M059J (cell line): ENCODE measurements at places on chromosomes 2 and 18.
A peak's percentile ranks its signal among the peaks of the same experiment; 100 is the strongest.

DNA sequence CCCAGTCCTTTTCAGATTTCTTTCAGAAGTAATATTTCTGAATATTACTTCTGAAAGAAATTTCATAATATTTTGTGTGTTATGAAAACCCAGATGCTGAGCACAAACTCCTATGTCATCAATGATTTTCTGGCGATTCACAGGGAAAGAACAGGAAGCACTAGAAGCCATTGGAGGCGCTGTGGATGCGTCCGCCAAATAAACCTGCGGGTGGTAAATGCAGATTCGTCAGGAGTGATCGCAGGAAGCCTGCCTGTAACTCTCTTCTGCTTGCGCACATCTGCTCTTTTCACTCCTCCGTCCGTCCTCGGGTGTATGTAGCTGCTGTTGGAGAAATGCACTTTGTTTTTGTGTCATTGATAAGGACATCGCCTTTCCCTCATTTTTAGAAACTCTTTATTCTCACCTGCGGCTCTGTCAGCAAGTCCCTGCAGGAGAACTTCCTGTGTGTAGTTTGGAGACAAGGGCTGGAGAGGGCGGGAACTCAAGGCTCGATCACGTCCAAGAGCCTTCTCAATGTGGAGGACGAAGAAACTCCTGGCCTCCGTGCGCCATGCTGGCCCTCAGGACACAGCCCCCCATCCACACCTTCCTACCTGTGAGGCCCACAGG, 483.8 kb downstream of the GALR1 start:
- no peak for DNase-seq

DNA sequence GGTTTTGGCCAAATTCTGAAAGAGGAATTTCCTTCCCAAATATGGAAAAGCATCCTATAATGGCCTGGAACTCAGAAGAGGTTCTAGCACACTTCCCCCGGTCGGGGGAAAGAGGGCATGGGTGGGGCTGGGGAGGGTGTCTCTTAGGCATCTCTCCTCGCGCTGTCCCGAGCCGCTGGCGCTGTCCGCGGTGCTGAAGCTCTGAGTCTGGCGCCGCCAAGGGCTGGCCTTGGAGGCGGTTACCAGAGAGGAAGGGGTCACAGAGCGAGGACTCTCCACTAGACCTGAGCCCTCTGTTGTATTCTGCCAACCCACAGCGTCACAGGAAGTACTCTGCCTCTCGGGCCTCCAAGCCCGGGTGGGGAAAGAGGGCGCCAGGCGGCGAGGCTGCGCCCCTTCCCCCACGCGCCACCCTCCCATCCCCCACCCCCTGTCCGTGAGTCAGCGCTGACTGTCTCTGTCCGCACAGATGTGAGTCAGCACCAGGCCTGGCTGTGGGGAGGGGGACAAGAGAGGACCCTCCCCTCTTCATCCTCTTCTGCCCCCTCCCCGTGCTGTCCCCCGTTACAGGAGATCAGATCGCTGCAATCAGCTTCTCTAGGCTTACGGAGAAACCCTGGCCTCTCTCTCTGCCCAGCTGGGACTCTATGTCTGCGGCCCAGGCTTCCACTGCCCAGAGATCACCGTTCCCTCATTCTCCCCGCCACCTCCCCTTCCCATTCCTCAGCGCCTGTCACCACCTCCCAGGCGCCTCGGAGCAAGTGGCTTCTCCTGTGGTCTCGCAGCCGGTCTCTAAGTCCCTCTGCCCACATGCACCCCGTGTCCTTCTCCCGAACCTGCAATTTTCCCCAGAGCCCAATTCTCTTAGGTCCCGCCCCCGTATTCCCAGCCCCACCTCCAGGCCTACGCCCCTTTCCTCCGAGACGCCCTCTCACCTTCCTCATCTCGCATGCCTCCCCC, 779 bp downstream of the PTPRN start:
- DNase-seq, result peak; percentile 74

- DNase-seq, result no peak
These were observed 264.3 kb downstream of the TSN start for GRCh38 chr2:122019724-122020123.

GRCh38 chr2:10300997-10301940, 1.4 kb upstream of the HPCAL1 start:
- DNase-seq, result no peak

GRCh38 chr2:189298038-189298437, 118.5 kb upstream of the COL5A2 start:
- peak; percentile 63 for DNase-seq
